Vein endothelial cell (primary cell): ENCODE measurements at places on chromosomes 11 and 22. TPM values are rescaled to one million over a fixed set of nuclear protein-coding genes. Genes with fewer than 3 reads are reported as not detected.

ARHGAP20 gene
- total RNA-seq: 0.98 and 2.7 TPM in 2 replicates

OR8G1 gene
- total RNA-seq: not detected in 2 replicates

SYCE3 gene
- total RNA-seq: not detected in 2 replicates

FADS3 gene
- 165 and 209 TPM in 2 replicates for total RNA-seq

KLHDC7B gene
- total RNA-seq: under 0.01 TPM in 1 of 2 replicates, not detected in the other

CASP12 gene
- total RNA-seq: 4.9 and 5.3 TPM in 2 replicates

OSBP2 gene
- 9.9 and 10.8 TPM in 2 replicates for total RNA-seq

UVRAG gene
- 74.5 and 78.4 TPM in 2 replicates for total RNA-seq

P2RX3 gene
- total RNA-seq: not detected in 2 replicates

ROBO4 gene
- total RNA-seq: 505 and 745 TPM in 2 replicates

PC gene
- total RNA-seq: 5.9 and 7.9 TPM in 2 replicates

FAM118A gene
- total RNA-seq: 11.1 and 51.6 TPM in 2 replicates

CST6 gene
- total RNA-seq: not detected in 2 replicates

LAYN gene
- 20.9 and 21.3 TPM in 2 replicates for total RNA-seq

LDHAL6A gene
- total RNA-seq: not detected in 2 replicates

GAL3ST1 gene
- not detected in 2 replicates for total RNA-seq

KREMEN1 gene
- total RNA-seq: 0.65 and 0.67 TPM in 2 replicates

AIP gene
- total RNA-seq: 38.9 and 59.1 TPM in 2 replicates

ATL3 gene
- 143 and 174 TPM in 2 replicates for total RNA-seq

CAVIN3 gene
- 281 and 346 TPM in 2 replicates for total RNA-seq

TRIM48 gene
- total RNA-seq: not detected in 2 replicates

SULT4A1 gene
- 0.29 and 0.98 TPM in 2 replicates for total RNA-seq

NRIP3 gene
- total RNA-seq: 6.9 and 10.3 TPM in 2 replicates

MISFA gene
- total RNA-seq: 2.9 TPM in 1 of 2 replicates, not detected in the other

SCN2B gene
- under 0.01 TPM in 1 of 2 replicates, not detected in the other for total RNA-seq

ZNF280A gene
- not detected in 2 replicates for total RNA-seq

FDXACB1 gene
- 2.1 and 3.3 TPM in 2 replicates for total RNA-seq

HRAS gene
- 42.5 and 50.5 TPM in 2 replicates for total RNA-seq

RFPL1 gene
- total RNA-seq: not detected in 2 replicates

LRRC32 gene
- total RNA-seq: 35.5 and 44.1 TPM in 2 replicates

ZNRF3 gene
- 5.9 and 7.2 TPM in 2 replicates for total RNA-seq

SHANK2 gene
- total RNA-seq: 0.19 TPM in 1 of 2 replicates, not detected in the other

MFRP gene
- under 0.01 TPM in 2 replicates for total RNA-seq

NPTXR gene
- 0.33 and 0.38 TPM in 2 replicates for total RNA-seq

C22orf31 gene
- total RNA-seq: not detected in 2 replicates

SPTBN2 gene
- 31.9 and 54.9 TPM in 2 replicates for total RNA-seq

POU2AF1 gene
- not detected in 2 replicates for total RNA-seq

APOL5 gene
- not detected in 2 replicates for total RNA-seq

MS4A14 gene
- total RNA-seq: not detected in 2 replicates

OR4X2 gene
- total RNA-seq: not detected in 2 replicates

TRPC6 gene
- total RNA-seq: under 0.01 and 0.10 TPM in 2 replicates

CRYBB1 gene
- total RNA-seq: not detected in 2 replicates

DGCR8 gene
- 36.0 and 36.3 TPM in 2 replicates for total RNA-seq

PNPLA5 gene
- total RNA-seq: not detected in 2 replicates
